ENCODE measurements at places on chromosomes 1 and 21.

GRCh38 chr1:232704256-232704655, 74.3 kb upstream of the SIPA1L2 start:
- DNase-seq, result no peak

DNA sequence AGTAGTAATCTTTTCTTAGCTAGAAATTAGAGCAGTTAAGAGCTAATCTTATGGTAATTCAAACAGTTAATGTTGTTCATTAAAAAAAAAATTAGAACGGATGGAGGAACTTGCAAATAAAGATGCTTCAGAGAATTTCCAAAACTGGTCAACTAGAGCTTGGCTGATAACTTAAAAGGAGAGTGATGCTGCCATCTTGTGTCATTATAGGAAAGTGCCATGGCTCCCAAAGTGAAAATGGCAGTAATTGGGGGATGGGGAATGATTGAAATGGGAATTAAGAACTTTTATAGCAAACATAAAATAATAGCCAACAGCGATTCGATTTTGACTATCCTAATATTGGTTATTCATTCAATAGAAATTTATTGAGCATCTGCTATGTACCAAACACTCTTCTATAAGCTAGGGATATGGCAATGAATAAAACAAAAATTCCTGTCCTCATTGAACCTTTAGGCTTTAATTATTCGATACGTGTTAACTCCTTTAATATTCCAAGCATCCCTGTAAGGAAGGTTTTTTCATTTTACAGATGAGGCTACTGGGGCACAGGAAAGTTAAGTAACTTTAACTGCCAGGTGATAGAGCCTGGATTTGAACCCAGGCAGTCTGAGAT, 5.7 kb upstream of the PLPP3 start:
- peak; percentile 71 for DNase-seq

DNA sequence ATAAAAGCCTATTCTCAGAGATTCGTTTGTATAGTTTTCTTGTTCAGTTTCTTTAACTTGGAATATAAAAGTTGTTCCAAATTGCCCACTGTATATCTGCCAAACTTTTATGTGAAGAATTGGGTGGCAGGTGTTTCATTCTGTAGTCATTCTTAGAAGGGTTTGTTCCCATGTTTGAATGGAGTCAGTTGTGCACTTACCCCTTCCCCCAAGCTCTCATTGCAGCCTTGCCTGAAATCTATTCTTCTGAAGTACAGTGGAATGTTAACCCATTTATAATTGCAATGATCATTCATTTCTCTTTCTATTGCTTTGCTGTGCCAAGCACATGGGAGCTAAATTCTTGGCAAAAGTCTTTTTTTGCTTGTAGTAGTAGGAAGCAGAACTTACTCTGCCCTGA, 375.3 kb upstream of the C1orf87 start:
- no peak for DNase-seq

DNA sequence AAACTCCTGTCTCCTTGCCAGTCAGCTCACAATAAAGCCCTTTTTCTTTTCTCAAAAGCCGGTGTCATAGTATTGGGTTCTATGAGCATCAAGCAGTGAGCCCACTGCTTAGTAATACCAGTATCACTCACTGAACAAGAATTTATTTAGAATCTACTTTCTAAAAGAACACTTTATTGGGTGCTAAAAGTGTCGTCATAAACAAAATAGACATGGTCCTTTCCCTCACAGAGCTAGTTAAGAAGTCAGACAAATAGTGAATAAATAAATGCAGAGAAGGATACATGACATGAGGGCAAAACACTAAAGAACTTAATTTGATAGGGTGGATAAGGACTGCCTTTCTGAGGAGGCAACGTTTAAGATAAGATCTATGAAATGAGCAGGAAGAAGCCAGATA, 32.2 kb downstream of the EVI5 start:
- DNase-seq, result no peak

DNA sequence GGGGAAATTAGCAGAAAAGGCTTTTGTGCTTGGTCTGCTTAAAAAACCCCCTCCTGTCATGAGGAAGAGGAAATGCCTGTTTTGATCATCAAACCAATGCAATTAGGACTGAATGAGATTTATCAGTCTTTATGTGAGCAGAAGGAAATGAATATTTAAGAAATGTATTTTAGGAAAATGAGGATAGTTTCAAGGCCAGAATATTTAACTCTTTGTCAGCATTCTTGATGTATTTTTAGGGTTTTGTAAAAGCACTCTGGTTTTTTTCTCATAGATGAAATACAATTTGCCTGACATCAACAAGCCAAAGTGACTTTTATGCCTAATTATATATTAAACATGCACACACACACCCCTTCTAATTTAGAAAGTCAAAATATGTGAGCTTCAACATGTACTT, 213.8 kb downstream of the GRIK1 start:
- DNase-seq, result no peak

- peak; percentile 68 for DNase-seq
Measured at GRCh38 chr21:37582590-37582989, 216.0 kb downstream of the DYRK1A start.

DNA sequence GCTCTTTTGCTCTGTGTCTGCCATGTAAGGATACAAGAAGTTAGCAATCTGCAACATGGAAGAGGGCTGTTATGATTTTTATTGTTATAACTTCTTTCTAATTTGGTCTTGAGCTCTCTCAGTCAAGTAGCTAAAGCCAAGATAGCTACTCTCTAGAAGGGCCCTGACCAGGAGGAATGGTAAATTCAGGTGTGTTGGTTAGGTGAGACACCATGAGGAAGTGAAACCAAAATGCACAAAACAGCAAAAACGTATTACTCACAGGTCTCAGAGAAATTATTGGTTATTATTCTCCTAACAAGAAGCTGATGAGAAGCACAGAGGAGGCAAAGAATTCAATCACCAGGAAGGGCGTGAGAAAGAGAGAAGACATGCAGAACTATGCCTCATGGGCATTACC, 51.8 kb upstream of the INSL5 start:
- DNase-seq, result no peak

DNA sequence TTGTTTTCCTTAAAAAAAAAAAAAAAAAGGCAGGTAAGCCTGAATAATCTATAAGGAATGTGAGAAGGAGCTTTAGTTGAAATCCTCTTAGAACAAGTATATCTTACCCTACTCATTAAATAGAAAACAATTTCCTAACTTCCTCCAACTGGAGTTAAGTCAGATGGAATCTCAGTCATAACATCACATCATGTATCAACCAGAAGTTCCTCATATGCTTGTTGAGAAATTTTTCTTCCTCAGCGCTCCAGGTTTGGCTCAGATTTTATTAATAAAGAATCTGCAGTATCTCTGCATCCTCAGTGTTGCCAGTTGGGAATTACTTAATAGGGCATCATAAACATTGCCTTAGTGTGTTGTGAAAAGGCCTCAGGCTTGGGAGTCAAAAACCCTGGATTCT, 37.6 kb downstream of the DUSP10 start:
- no peak for DNase-seq

DNA sequence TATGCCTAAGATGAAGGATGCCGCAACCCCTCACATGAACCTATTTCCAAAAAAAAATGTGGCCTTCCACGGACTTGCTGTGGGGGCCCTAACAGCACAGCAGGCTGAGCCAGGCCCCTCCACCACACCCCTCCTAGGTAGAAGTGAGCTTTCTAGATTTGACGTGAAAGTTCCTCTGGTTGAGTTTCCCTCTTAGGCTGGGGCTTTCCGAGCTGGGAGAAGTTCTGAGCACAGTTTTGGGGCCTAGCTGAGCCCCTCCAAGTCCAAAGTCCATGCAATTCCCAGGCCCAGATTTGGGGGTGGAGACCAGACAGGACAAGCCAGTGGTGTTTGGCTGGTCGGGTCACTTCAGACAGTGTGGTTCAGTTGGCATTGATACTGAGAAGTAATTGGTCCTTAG, 13.8 kb upstream of the PHLDA3 start:
- DNase-seq, result no peak

- DNase-seq, result no peak
Measured at GRCh38 chr1:54277451-54278341, 77.7 kb downstream of the MRPL37 start.

DNA sequence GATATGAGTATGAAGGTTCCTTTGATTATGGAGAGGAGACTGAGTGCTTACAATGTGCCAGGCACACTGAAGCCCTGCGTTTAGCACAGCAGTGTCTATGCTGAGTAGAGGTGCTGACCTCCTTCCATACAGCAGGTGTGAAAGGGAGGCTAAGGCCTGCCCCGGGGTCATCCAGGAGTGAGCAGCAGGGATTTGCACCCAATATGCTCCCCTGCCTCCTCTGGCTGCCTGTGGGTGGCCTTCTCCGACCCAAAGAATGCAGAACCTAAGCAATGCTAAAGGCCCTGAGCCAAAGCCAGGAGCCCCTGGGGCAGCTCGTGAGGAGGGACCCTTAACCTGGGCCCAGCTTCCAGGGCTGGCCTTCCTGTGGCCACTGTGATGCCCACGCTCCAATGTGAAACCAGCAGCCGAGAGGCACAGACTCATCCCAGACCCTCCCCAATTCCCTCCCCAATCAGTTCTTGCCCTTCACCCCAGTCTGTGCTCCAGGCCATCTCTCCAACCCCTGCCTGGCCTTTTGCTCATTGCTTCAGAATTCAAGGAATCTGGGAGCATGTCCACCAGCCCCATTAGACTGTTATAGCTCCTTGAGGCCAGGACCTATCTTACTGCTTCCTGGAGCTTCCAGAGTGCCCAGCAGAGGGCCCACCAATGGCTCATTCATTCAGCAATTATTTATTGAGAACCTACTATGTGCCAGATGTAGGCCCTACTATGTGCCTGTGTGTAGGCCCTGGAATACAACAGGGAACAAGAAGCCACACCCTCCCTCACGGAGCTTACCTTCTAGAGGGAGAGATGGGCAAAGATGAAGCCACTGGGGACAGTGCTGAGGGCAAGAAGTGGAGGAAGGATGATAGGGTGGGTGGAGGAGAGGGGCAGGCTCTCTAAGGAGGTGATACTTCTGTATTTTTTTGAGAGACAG, 53.3 kb downstream of the TAS1R2 start:
- DNase-seq, result no peak

DNA sequence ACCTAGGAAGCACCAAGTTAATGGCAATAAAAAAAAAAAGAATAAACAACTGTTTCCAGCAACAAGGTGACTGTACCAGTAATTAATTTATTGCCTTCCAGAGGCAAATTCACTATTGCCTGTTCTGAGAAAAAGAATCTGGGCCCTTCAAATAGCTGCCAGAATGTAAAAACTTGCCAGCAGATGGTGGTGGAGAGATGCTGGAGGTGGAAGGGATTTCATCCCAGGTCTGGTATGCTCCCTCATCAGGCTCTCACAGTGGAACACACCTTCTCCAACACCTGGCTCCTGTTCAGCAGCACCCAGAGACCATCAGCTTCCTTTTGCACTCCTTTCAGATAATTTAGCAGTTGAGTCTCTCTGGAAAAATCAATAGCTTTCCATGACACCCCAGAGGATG, 792.9 kb upstream of the ADAMTS5 start:
- DNase-seq, result peak; percentile 9

DNA sequence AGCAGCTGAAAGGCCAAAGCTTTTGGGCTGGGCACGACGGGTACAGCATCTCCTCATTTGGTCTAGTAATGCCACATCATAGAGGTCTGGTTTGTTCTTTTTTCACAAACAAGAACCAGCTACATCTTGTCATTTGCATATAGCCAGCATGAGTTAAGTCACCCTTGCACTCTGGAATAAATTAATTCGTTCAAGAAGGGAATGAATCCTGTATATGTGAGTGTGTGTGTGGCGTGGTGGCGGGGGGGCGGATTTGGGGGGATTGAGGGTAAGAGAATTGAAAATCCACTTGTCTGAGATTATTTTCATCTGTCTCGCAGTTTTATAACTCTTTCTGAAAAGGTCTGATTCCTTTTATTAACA, 380.0 kb upstream of the CAMK1G start:
- DNase-seq, result no peak

GRCh38 chr1:224253721-224254120, 70.7 kb downstream of the DEGS1 start:
- DNase-seq, result no peak

DNA sequence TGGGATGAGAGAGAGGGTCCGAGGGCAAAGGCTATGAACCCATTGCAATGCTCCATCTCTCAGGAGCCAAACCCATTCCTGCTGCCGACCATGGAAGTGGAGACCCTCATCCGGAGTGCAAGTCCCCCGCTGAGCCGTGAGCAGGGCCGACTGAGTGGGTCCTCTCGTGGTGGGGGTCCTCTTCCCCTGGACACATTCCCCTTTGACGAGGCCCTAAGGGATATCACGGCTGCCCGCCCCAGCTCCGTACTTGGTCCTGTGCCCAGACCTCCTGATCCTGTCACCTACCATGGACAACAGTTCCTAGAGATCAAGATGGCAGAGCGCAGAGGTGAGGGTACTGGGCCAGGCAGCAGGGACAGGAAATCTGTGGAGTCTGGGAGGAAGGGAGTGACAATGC, 11.0 kb downstream of the HYI start:
- DNase-seq, result no peak

DNA sequence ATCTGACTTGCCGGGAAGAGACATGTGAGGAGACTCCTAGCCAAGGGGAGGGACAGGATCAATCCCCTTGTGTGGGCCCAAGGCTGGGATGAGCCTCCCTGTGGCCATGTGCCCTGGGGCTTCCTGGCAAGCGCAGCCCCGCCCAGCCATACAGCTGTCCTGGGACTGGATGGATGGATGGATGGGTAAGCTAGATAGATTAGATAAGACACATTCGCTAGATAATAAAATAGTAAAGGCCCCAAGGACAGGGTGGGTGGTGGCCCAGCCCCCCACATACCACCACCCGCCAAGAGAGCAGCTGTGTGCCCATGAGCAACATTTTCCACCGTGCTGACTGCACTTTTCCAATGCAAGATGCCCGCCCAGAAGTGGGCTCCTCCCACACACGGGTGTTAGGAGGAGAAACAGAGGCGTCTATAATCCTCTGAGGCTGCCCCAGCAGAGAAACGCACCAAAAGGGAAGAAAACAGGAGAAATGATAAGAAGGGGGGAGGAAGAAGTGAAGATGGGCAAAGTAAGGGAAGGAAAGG, 25.1 kb downstream of the ZBTB17 start:
- DNase-seq, result no peak

DNA sequence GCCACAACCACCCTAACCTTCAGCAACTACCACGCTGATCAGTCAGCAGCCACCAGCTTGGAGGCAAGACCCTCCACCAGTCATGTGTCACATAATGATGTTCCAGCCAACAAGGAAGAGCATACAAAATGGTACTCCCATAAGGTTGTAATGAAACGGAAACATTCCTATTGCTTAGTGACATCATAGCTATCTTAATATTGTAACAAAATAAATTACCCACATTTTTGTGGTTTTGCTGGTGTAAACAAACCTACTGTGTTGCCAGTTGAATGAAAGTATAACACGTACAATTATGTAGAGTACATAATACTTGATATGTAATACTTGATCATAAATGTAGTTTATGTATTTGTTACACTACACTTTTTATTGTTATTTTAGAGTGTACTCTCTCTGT, 1363.2 kb upstream of the ADGRL4 start:
- no peak for DNase-seq

- peak; percentile 59 for DNase-seq
Measured at GRCh38 chr21:15282665-15283064, 217.9 kb upstream of the NRIP1 start.

DNA sequence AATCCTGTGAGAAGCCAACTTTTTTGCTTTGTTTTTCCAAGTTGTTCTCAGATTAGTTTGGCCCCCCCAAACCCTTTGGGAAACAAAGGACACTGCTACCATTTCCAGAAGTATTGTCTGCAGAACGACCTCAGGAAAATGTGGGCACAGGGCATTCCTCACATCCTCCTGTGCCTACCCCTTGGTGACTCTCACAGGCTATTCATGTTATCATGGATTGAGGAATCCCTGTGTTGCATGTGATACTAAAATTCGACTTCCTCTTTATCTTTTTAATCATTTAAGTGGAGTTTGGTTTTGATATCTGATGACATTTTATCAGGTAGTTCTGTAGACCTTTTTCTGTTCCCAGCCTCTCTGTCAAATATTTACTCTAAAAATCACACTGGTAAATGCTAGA, 184.5 kb downstream of the FASLG start:
- DNase-seq, result no peak

All from MCF 10A (cell line).